ENCODE measurements at places on chromosomes 12 and 14.
A peak's percentile ranks its signal among the peaks of the same experiment; 100 is the strongest.

DNA sequence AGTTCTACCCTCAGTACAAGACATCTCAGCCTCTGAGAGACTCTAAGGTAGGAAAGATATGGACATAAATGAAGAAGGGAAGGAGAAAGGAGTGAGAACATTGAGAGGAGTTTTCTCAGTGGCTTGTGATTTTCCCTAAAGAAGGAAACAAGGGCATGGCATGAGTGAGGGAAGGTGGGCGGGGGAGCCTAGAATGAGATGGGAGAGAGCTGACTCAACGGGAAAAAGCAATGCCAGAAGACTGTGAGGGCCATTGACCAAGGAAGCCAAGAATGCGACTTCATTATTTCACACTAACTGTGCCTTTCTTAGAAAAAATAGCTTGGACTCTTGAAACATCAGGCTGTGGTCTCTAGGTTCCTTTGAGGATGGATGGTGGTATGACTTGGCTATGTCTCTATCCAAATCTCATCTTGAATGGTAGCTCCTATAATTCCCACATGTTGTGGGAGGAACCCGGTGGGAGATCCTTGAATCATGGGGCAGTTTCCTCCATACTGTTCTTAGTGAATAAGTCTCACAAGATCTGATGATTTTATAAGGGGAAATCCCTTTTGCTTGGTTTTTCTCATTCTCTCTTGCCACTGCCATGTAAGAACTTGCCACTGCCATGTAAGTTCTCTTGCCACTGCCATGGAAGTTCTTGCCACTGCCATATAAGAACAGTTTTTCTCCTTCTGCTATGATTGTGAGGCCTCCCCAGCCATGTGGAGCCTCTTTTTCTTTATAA, 279.6 kb downstream of the NUAK1 start:
- DNase-seq = no peak

DNA sequence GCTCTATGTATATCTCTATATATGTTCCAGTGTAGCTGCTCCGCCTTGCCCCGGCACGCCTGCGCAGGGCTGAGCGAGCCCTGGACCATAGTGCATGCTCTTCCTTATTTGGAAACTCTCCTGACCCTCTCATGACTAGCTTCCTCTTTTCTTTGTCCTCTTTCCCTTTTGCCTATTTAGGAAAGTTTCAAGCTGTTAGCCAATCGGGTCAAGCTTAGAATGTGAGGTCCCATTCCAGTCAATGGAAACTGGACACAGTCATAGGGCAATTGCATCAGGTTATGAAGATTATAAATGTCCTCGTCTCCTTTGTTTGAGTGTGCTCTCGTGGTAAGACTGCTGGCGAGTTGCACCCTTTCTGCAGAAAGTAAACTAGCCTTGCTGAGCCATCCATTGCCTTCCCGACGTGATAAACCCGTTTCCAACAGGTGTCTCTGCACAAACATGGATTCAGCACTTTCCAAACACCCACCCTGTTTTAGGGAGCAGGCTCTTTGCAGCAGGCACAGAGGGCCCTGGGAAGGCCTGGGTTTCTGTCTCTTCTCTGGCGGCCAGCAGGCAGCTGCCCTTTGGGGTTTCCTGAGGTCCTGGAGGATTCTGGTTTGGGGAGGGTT, 30.9 kb downstream of the CCDC92 start:
- peak; percentile 71 for DNase-seq

DNA sequence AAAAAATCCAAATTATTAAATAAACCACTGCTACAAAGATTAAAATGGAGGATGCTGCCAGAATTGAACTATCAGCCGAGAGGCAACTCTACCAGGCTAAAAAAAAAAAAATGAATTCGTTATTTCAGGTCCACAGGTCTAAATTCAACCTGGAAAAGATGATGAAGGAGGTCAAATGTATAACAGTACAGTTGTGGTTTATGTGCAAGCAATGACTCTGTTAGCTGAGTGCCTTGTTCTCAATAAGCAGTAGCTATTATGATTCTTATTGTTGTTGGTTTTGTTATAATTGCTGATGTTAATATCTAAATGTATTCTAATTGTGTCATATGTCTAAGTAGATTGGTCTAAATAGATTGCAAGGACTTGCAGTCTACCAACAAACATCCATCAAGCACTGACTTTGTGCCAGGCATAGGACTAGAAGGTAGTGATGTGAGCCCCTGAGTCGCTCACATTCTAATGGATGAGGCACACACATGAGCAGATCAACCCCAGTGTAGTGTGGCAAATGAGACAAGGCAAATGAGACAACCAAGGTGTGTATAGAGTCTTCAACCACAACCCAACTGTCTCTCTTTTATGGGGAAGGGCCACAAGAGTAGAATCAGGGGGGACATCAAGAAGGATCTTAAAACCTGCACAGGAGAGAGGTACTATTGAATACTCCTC, 77.0 kb upstream of the PLEKHG7 start:
- no peak for DNase-seq

DNA sequence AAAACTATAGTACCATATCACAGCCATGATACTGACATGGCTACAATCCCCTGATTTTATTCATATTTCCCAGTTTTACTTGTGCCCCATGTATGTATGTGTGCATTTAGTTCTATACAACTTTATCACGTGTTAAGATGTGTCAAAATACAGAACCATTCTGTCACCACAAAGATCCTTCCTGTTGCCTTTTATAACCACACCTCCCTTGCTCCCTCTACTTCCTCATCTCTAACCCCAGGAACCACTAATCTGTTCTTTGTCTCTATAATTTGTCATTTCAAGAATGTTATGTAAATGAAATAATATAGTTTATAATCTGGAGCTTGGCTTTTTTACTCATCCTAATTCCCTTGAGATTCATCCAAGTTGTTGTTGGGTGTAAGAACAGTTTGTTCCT, 358.4 kb downstream of the DPF3 start:
- DNase-seq = no peak

DNA sequence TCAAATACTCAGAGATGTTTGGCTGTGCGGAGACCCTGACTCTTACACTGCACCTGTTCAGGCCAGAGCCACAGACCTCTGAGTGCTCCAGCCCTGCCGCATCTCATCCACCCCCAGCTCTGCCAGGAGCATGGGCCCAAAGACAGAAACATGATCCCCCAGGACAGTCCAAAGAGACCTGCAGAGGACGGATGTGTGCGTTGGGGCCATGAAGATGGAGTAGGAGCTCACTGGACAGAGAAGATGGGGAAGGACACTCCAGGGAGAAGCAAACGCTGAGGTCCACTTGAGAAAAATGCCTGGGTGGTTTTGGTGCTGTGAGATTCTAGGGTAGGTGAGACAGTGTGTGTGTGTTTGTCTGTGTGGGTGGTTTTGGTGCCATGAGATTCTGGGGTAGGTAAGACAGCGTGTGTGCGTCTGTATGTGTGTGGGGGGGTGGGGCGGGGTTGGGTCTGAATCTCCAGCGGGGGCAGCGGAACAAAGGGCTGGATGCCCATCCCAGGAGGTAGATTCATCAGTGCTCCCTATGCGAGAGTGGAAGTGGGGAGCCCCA, 818 bp upstream of the HHIPL1 start:
- no peak for DNase-seq

DNA sequence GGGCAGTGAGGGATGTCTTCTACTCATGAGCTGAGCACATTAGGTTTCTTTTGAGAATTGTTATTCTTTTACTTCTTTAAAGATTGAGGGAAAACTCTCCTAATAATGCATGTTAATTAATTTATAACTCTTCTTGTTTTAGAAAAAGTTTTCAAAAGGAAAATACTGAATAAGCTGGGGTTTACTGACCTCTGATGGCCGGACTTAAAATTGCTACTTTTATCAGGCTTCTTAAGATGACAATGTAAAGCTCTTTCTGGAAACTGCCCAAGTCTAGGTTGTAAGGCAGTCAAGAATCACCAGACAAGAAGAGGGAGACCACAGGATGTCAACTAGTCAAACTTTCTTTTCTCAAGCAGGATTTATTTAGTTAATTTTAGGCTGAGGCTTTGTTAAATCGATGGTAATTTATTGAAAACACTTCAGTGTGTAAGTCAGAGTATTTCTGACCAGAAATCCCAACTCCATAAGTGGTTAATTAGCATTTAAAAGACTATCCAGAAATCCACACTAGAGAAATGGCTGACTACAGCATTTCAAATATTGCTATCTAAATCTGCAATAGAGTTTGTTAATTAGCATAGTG, 82.1 kb downstream of the AVPR1A start:
- DNase-seq = no peak

DNA sequence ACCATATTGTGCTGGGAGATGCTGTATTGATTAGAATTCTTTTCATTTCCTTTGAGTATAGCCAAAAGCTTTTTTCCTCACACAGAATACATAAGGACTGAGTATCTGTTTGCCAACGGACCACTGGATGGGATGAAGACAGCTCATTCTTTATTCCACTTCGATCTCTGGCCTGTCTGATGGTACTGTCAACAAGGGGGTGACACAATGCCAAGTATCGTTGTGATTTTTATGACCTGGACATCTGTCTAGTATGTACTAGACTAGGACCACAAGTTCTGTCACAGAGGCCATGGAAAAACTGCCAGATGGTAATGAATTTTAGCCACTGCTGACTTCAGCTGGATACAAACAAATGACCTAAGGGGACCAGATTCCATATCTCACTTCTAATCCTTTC, 502.7 kb downstream of the SOX5 start:
- DNase-seq = no peak

DNA sequence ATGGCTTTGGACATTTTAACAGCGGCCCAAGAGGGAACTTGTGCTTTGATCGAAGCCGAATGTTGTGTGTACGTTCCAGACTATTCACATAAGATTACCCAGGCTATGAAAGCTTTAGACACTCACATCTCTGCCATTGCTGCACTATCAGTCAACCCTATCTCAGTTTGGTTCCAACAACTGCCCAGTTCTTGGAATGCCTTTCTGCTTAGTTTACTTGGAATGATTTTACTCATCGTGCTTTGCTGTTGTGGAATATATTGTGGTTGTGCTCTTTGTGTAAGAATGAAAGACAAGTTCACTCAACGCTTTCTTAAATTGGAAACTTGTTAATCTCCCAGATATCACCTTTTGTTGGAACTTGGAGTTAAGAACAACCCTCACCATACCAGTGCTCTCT, 498.2 kb downstream of the GLT1D1 start:
- DNase-seq = no peak

DNA sequence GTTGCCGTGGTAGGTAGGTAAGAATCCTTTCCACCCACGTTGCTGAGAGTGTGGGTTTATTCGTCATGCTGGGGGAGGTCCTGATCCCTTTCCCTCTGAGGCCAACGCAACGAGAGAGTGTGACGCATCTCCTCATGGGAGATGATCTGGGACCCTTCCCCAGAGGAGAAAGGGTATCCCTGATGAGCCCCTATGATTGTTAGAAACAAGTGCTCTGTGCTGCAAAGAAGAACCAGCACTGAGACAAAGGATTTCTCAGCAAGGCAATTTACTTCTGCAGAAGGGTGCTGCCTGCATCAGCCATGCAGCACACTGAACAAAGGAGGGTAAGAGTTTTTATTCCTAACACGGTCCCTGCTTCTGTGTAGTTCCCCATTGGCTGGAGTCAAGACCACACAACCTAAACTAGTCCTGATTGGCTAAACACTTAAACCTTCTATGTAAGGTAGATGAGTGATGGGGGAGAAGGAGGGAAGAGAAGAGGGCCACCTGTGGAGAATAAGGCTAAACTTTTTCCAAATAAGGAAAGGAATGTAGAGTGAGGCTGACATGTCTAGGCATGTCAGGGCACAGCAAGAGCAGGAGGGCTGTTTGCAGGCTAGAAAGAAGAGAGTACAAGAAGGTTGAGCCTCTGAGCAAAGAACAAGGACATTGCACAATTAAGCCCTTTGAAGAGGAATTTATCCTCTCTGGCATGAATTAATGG, 21.3 kb downstream of the CLEC2A start:
- DNase-seq = no peak

DNA sequence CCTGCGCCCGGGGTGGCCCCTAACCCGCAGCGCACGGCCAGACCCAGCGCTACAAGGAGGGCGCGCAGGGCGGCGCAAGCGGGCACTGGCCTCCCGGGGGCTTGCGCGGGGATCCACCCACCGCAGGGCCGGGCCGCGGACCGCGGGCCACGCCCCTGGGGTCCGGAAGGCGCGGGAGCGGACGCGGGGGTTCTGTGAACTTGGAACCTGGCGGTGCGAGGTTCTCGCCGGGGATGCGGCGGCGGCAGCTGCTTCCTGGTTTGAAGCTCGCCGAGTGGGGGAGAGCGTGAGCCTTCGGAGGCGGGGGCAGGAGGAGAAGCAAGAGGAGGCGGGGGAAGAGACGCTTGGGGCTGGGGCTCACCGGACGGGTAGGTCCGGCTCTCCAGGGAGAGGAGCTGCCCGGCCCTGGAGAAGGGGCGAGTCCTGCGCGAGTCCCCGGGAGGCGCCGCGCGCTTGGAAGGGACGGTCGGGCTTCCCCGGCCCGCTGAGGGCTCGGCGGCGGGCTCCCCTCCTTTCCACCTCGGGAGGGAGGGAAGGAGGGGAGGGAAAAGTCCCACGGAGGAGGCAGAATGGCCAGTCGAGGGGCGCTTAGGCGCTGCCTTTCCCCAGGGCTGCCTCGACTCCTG, at the start of gene PRKCH:
TSS of gene PRKCH (plus strand) at position 195 of the 626 bp plus-strand sequence. CDS start 523 bp downstream, outside the sequence.
- DNase-seq = peak; percentile 82

DNA sequence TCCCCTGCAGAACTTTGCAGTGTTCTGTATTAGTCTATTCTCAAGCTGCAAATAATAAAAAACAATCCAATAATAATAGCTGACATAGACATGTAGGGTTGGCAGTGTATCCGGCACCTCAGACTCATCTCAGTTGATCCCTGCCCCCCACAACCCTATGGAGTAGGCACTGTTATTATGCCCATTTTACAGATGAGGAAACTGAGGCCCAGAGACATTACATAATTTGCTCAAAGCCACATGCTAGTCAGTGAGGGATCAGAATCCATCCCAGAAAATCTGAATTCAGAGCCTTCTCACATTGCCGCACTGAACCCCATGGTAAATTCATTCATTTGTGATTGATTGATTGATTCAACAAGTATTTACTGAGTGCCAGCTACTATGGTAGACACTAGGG, 226.6 kb upstream of the PWP1 start:
- no peak for DNase-seq

DNA sequence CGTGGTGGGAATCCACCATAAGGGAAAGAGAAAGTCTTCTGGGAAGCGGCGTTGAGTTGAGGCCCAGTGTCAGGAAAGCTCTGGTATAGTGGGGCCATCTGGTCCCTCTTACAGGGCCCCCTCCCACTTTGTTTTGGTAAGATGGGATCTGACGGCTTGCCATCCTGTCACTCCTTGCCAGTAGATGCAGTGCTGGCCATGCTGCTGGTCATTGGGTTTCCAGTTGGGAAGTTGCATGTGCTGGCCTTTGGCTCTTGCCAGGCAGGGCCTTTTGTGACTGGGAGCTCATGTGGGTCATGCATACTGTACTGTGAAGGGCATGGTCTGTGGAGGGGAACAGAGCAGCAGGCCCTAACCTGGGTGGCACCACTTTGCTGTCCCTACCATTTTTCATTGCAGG, 3.8 kb downstream of the TRAF3 start:
- DNase-seq = no peak

GRCh38 chr12:117803001-117803400, 165.8 kb downstream of the KSR2 start:
- no peak for DNase-seq

- DNase-seq = no peak
Measured at GRCh38 chr12:1852076-1852475, 31.7 kb downstream of the LRTM2 start.

GRCh38 chr14:22886500-22887259, 3.7 kb downstream of the REM2 start:
- peak; percentile 76 for DNase-seq
